Smooth muscle cell of the coronary artery (primary cell): ENCODE measurements at places on chromosomes 7 and 10. TPM values are rescaled to one million over a fixed set of nuclear protein-coding genes. Genes with fewer than 3 reads are reported as not detected.

YAE1 gene
- 32.2 and 72.5 TPM in 2 replicates for total RNA-seq

PHKG1 gene
- 0.98 and 7.5 TPM in 2 replicates for total RNA-seq

NKX1-2 gene
- total RNA-seq: not detected in 2 replicates

UCN3 gene
- total RNA-seq: not detected in 2 replicates

ZNF853 gene
- total RNA-seq: 0.59 and 5.5 TPM in 2 replicates

AKR1D1 gene
- total RNA-seq: not detected in 2 replicates

HOXA4 gene
- not detected in 2 replicates for total RNA-seq

PPP1R17 gene
- not detected in 2 replicates for total RNA-seq

FRMPD2 gene
- total RNA-seq: 0.08 TPM in 1 of 2 replicates, not detected in the other

RARRES2 gene
- 1.2 and 15.2 TPM in 2 replicates for total RNA-seq

CACNA2D1 gene
- total RNA-seq: 62.2 and 71.3 TPM in 2 replicates

CCDC3 gene
- 0.15 and 0.47 TPM in 2 replicates for total RNA-seq

GPC2 gene
- 1.4 and 3.1 TPM in 2 replicates for total RNA-seq

MAPK8 gene
- total RNA-seq: 13.2 and 35.4 TPM in 2 replicates

SLC18A3 gene
- total RNA-seq: under 0.01 TPM in 1 of 2 replicates, not detected in the other

ATG9B gene
- total RNA-seq: 0.23 TPM in 1 of 2 replicates, not detected in the other

PTPRN2 gene
- total RNA-seq: 0.15 and 3.0 TPM in 2 replicates

NKX2-3 gene
- total RNA-seq: not detected in 2 replicates

MKI67 gene
- 1.6 and 3.3 TPM in 2 replicates for total RNA-seq

PNLIPRP2 gene
- not detected in 2 replicates for total RNA-seq

CPA4 gene
- 52.9 and 72.7 TPM in 2 replicates for total RNA-seq

CALHM1 gene
- not detected in 2 replicates for total RNA-seq

NRCAM gene
- 1.1 and 1.9 TPM in 2 replicates for total RNA-seq

AEBP1 gene
- total RNA-seq: 80.0 and 122 TPM in 2 replicates

BEND7 gene
- total RNA-seq: 2.3 and 3.2 TPM in 2 replicates

SNCG gene
- total RNA-seq: 48.3 and 77.0 TPM in 2 replicates
